ENCODE measurements at places on chromosomes 1 and 21.

DNA sequence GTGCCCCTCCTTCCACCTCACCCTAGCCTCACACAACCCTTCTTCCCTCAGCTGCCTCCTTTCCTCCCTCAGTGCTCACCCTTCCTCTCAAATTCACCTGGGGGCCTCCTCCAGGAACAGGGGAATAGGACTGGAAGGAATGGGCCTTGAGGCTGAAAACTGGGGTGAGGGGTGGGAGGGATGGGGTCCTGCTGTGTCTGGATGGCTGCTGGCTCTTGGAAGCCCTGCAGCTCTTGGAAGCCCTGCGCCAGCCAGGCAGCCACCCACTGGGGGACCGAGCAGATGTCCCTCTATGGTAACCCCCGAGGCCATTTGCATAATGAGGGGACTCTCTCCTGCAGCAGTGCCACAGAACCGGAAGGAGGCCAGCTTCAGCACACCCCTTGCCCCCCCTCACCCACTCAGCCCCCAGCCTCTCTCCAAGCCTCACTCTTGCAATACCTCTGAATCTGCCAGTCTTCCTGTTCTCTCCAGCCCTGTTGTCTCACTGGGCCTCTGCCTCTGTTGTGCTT is 85.2 kb downstream of the KIRREL1 start:
- no peak for DNase-seq

DNA sequence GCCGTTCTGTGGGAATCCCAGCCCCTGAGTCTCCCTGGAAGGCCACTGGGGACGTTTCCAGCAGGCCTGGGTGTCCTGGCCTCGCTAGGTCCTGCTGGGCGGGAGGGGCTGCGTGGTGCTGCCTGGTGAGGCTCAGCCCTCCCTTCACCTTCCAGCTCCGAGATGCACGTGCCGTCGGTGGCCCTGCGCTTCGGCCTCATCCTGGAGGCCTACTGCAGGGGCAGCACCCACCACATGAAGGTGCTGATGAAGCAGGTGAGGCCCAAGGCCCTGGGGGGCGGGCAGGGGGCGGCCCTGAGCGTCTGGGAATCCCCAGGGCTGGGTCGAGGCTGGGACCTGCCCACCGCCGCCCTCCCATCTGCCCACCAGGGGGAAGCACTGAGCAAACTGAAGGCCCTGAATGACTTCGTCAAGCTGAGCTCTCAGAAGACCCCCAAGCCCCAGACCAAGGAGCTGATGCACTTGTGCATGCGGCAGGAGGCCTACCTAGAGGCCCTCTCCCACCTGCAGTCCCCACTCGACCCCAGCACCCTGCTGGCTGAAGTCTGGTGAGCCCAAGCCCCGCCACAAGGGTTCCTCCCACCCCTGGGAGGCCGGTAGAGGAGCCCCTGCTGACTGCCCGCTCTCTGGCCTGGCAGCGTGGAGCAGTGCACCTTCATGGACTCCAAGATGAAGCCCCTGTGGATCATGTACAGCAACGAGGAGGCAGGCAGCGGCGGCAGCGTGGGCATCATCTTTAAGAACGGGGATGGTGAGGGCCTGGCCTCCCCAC is 70.3 kb downstream of the PIK3CD start:
- DNase-seq, result peak; percentile 49

DNA sequence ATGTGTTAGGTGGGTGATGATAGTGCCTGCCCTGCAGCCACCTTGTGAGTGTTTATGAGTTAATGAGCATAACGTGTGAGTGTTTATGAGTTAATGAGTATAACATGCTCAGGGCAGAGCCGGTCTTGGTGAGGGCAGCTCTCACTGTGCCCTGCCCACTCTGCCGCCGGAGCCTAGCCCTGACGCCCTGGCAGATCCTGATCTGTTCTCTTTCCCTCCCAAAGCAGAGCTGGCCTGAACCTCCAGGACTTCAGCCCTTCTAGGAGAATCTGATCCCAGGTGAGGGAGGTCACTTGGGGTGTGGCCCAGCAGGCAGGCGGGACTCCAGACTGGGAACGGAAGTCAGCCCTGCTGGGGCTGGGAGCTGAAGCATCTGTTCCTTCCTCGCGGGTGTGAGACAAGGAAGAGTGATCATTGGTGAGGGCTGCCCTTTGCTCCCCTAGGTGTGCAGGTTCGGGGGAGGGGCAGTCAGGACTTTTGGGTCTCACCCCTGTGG is 5.7 kb downstream of the FBLIM1 start:
- DNase-seq, result no peak

DNA sequence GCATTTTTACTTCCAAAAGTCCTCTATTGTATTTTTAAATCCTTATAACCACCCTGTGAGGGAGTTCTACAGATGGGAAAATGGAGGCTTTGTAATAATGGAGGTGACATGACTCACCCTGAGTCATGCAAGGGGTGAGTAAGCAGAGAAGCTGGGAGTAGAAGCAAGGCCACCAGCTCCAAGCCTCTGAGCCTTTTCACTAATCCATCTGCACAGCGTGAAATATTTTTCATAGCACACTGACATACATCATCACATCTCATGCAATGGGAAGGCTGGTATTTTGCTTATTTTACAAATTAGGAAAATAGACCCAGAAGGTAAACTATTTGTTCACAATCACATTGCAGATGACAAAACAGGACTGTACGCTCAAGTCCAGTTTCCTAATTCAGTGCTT is 96.9 kb downstream of the KCNH1 start:
- no peak for DNase-seq

GRCh38 chr1:109514846-109515245 is 5.3 kb upstream of the AMIGO1 start:
- DNase-seq, result no peak

GRCh38 chr1:207868774-207869721 is 41.9 kb downstream of the CD34 start:
- no peak for DNase-seq

DNA sequence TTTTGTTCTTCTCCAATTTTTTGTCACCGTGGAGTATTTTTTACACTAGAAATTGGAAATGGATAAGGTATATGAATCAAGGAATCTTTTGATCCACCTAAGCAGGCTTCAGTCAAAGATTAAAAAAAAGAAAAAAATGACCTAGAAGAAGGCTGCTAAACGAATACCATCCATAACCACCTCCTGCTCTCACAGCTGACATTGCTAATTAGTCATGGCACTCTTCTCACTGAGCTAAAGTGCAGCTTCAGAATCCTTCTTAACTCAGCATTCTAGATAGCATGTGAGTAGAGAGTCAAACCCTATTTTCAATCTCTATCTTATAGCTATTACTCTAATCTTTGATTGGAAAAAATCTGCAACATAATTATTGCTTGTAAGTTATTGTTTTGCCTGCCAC is 40.2 kb upstream of the ST6GALNAC5 start:
- no peak for DNase-seq

- DNase-seq, result no peak
These were observed 7.2 kb upstream of the CCN1 start for GRCh38 chr1:85573322-85573721.

DNA sequence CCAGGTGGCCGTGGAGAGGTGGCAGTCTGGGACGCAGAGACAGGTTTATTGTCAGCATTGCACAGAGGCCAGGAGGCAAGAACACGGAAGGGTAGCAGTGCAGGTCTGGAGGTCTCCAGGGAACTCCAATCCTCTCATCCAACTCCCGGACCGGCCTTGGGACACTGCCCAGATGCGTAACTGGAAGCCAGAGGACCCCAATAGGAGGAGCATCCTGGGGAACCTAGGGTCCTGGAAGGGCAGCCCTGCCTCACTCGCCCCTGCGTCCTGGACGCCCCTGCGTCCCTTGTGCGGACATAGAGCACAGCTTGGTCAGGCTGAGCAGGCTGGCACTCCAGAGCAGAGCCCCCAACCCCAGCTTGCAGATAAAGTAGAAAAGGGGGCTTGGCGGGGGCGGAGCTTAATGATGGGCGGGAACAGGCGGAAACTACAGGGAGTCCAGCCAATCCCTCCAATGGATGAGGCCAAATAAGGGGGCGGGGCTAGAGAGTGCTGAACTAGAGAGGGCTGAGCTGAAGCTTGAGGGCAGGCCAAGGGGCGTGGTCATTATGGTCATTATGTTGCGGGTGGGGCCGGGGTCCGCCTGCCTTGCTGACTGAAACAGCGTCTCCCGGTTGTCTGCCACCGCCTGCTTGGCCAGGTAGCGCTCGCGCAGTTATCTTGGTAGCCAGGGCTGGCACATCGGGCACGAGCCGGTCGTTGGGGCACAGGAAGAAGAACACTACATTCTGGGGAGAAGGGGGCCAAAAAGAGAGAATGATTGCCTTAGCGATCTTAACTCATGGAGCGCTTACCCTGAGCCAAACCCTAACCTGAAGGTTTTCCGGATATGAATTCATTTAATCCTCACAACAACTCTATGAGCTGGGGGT is 3.7 kb upstream of the ARHGEF19 start:
- peak; percentile 97 for DNase-seq

GRCh38 chr1:45409276-45409675 is 69.0 kb upstream of the MUTYH start:
- no peak for DNase-seq

- DNase-seq, result no peak
These were observed 209.3 kb upstream of the POGK start for GRCh38 chr1:166629946-166630345.

DNA sequence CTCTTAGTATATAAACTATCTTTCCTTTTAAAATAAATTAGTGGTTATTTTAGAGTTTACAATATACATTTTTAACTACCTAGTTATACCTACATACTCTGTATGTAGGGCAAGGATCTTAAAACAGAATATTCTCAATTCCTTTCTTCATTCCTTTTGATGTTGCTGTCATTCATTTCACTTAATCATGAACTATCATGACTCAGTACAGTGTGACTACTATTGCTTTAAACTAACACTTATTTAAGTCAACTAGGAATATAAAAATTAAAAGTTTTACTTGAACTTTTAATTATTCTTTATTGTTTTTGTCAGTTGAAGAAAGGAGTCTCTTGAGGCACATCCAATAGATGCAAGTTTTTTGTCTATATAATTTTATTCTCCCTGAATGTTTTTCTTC is 726.4 kb downstream of the BRINP3 start:
- DNase-seq, result no peak

DNA sequence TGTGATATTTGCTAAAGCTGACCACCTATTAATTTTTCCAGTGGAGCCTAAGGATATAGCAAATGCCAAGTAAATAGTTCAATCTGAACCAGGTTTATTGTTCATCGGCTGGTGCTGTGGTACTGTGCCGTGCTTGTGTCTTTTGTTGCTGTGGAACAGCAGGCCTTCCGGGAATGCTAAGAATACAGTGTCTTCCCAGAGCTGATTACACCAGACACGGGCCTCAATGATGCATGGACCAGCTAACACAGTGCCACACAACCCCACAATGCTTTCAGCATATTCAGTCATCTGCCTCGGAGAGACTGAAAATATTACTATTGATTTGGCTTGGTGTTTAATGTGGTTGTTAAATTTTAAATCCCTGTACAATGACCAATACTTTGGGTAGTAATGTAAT is 415.4 kb downstream of the PTBP2 start:
- no peak for DNase-seq

DNA sequence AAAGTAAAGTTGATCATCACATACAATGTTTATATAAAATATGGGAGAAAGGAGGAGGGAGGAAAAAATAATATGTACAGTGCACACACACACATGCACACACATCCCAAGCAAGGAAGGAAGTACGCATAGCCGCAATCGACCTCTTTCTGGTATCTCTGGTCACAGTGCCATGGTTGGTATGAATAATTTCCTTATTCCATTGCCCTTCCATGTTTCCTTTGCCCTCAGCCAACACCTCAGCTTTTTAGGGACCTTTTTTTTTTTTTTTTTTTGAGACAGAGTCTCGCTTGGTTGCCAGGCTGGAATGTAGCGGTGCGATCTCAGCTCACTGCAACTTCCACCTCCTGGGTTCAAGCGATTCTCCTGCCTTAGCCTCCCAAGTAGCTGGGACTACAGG is 20.6 kb downstream of the CITED4 start:
- DNase-seq, result no peak

GRCh38 chr1:43636006-43636641 is 13.8 kb upstream of the KDM4A start:
- no peak for DNase-seq

- DNase-seq, result no peak
These were observed 193.1 kb upstream of the UBE2U start for GRCh38 chr1:64010316-64010715.

- no peak for DNase-seq
These were observed 21.8 kb upstream of the RGS1 start for GRCh38 chr1:192553741-192554140.

GRCh38 chr1:60463146-60463545 is 389.6 kb upstream of the C1orf87 start:
- DNase-seq, result no peak

DNA sequence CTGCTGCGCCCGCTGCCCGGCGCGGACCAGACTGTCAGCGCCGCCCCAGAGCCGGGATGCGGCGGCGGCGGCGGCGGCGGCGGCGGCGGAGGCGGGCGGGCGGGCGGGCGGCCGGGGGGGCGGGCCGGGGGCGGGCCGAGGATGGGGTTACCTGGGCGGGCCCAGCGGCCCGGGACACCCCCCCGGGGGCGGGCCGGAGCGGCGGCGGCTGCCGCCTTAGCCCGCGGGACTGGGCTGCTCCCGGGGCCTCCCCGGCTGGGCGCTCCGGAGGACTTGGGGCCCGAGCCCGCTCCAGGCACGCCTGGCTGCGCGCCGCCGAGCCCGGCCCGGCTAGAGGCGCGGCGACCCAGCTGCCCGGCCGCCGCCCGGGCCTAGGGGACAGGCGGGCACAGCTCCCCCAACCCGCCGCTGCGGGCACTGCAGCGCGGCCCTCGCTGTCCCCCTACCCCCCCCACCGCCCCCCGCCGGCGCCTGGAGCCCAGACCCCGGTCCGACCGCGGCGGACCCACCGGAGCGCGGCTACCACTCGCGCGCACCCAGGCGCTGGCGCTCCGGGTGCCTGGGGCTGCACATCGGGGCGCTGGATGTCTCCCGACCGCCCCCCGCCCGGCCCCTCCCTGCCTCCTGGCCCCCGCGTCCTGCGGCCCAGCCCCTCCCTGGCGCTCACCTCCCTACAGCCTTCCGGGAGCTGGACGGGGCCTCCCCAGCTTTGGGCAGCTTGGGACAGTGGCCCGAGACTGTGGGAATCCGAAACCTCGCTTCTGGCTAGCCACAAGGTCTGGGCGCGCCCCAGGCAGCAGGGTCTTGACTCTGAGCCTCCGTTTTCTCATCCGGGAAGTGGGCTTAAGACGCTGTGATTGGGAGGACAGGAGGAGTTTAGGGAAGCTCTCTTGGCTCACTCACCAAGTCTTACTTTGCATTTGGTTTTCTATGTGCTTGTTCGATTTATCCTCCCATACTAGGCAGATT is at the start of gene WNT4:
Gene WNT4, minus strand, starts transcription at position 33 of the 969 bp plus-strand sequence. CDS start 175 bp downstream, outside the sequence.
- DNase-seq, result peak; percentile 53

DNA sequence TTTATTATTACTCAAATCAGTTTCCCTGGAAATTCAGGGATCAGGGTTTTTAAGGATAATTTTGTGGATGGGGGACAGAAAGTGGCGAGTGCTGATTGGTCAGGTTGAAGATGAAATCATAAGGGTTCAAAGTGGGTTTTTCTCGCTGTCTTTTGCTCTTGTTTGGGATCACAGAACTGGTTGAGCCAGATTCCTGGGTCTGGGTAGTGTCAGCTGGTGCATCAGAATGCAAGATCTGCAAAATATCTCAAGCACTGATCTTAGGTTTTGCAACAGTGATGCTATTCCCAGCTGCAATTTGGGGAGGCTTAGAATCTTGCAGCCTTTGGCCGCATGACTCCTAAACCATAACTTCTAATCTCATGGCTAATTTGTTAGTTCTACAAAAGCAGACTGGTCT is 9.3 kb downstream of the CHI3L2 start:
- no peak for DNase-seq

GRCh38 chr1:230725256-230726012 is 11.5 kb upstream of the AGT start:
- no peak for DNase-seq

Measured in NCI-H526 (cell line).